ENCODE measurements at places on chromosomes 7 and 10.

DNA sequence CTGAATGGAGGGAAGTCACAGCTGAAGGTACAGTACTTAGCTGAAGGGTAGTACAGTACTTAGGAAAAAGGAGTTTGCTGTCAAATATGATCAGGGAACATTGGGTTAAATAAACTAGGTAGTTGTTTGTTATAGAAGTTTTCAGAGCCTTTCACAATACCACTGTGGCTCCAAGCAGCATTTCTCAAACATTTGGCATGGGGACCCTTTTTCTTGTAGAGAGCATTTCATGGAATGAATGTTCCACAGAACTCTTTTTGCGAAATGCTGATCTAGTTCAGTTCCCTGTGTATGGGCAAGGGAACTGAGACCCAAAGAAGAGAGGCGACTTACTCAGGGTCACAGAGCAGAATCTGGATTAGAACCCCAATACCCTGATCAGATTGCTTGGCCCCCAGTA, 31.5 kb upstream of the DDX50 start:
- DNase-seq: no peak

- no peak for DNase-seq
Measured at GRCh38 chr7:118902600-118902999, 678.1 kb downstream of the ANKRD7 start.

DNA sequence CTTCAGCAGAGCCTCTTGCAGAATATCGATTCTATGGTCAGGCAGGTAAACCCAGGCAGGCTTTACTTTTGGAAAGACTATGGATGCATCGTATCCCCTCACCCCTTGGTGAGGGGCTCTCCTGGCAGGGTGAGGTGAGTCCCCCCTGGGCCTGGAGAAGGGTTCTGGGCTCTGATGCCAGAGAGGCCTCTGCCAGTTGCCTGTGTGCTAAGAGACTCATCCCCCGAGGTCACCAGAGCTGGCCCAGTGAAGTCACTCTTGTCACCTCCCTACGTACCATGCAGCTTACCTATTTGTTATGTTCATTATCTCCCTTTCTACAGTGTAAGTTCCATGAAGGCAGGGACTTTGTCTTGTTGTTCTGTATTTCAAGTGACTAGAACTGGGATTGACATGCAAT, 51.3 kb downstream of the TSPAN15 start:
- no peak for DNase-seq

- no peak for DNase-seq
Measured at GRCh38 chr7:119351320-119351719, 921.7 kb upstream of the KCND2 start.

GRCh38 chr10:123766012-123766411, 99.9 kb downstream of the GPR26 start:
- DNase-seq: no peak

DNA sequence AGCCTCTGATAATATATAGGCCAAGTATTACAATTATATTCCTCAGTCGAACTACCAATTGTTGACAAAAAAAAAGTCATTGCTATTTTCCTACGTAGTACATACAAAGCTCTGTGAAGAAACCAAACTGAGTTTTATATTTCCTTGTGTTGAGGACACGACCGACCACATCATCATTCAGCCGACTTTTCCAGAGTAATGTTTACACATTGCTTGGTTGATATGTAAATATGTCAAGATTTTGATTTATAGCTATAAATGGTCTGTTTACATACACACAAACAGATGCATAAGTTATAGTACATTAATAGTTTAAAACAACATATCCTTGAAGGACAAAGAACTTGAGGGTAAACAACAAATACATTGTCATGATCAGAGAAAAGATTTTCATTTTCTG, 121.5 kb downstream of the CRPPA start:
- DNase-seq: no peak

GRCh38 chr10:96044736-96045135, 1.4 kb downstream of the CCNJ start:
- peak; percentile 8 for DNase-seq

- no peak for DNase-seq
Measured at GRCh38 chr10:16505161-16505560, 16.5 kb downstream of the C1QL3 start.

- DNase-seq: no peak
Measured at GRCh38 chr10:47299611-47300428, at the start of gene GDF10. Gene GDF10, plus strand, starts transcription at chr10:47300197. Its CDS starts 455 bp downstream, at chr10:47300652.
